NCI-H187 treated with DMSO at 0.1 percent for 48 hours (cell line): ENCODE measurements at places on chromosomes 12 and 14.

- no peak for DNase-seq
Observed at GRCh38 chr12:109768901-109769670, 55.5 kb downstream of the FAM222A start.

DNA sequence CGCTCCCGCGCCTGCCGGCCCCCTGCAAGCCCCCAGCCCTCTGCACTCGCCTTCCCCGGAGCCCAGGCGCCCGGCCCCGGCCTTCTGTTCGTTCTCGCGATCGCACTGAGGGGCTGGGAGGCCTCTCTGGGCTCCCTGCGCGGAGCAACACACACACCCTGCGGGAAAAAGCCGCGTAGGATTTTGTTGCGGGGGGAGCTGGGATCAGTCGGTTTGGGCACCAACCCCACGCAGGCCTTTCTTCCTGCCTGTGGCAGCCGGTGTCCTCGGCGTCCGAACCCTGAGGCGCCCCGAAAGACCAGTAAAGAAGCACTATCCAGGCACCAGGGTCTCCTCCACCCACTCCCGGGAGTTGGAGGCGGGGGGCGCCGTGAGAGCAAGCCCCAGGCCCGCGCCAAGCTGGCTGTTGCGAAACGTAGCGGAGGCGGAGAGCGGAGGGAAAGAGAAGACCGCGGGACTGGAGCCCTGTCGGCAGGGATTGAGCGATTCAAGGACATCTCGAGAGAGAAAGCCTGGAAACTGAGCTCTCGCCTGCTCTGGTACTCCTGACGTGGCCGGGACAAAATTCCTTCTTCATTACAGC is 1.9 kb upstream of the HOXC5 start:
- DNase-seq, result no peak

- DNase-seq, result no peak
Observed at GRCh38 chr14:64998455-64998931, 11.8 kb downstream of the FNTB start.

GRCh38 chr14:103593577-103593976 is 30.8 kb downstream of the COA8 start:
- DNase-seq, result no peak

GRCh38 chr14:59277659-59278058 is 89.2 kb downstream of the DAAM1 start:
- DNase-seq, result no peak

DNA sequence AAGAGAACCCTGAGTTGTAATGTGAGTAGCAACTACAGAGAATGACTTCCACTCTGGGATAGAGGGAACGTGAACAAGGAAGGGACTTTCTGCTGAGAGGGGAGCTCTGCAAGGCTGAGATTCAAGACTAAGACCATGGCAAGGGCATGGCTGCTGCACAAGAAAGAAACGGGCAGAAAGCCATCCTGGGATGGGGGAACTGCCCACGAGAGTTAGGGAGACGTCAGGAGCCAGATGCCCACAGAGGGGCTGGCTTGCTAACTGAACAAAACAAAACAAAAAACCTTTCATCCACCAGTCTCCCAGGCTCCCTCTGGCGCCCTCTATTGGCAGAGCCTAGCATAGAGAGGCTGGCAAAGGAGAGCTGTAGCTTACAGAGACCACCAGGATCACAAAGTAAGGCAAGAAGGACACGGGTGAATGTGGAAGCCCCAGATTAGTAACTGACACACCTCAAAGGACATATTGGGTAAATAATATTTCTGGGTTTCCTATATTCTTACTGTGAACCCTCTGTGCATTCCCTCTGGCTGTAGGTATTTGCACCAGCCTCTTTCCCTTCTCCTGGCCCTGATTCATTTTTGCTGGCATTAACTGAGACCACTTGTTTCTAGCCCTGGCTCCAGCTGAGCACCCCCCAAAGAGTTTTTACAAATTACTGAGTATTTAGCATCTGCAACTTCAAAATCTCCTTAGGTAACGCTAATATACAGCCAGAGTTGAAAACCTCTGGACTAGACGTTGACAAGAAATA is 338.3 kb downstream of the EMP1 start:
- no peak for DNase-seq

DNA sequence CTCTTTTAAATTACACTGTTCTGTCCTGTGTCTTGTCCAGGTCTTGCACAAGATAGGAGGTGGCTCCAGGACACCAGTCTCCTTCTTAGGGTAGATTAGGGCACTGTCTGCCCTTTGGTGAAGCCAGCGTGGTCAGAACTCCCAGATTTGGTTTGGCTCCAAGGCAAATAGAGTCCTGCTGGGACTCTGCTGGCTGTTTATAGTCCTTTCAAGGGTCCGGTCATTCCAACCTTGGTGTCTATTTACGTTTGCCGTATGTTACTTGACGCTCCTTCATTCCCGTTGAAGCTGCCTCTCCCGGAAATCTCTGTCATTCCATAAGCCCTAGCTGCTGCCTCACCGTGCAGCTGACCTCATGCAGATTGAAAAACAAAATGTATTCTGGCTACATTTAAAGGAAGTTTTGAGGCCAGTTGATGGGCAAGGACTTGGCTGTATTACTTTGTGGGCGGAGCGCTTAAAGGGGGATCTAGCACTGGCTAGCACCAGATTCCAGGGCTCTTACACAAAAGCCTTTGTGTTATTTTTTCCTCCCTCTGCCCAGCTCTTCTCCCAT is 180.6 kb downstream of the AKAP6 start:
- DNase-seq, result no peak

DNA sequence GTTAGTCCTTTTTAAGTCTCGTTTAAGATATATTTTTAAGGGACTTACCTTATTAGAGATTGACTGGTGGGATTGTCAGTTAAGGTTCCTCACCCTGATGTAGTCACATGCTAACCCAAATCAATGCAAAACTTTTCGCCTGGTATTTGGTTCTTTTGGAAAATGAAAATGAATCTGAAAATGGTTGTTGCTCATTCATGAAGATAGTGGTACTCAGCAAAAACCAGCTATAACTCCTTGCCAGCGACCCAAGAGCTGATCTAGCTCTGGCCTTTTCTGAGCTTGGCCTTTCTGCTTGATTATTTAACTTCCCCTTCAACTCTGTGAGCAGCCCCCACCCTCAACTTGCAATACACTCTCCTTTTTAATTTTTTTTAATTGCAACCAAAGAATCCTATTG is 85.0 kb upstream of the GTF2A1 start:
- no peak for DNase-seq

- no peak for DNase-seq
Observed at GRCh38 chr12:50542448-50542847, 37.7 kb downstream of the DIP2B start.

GRCh38 chr12:119328111-119328510 is 6.4 kb upstream of the CCDC60 start:
- no peak for DNase-seq

GRCh38 chr14:99562856-99563748 is 40.9 kb downstream of the CCDC85C start:
- no peak for DNase-seq

DNA sequence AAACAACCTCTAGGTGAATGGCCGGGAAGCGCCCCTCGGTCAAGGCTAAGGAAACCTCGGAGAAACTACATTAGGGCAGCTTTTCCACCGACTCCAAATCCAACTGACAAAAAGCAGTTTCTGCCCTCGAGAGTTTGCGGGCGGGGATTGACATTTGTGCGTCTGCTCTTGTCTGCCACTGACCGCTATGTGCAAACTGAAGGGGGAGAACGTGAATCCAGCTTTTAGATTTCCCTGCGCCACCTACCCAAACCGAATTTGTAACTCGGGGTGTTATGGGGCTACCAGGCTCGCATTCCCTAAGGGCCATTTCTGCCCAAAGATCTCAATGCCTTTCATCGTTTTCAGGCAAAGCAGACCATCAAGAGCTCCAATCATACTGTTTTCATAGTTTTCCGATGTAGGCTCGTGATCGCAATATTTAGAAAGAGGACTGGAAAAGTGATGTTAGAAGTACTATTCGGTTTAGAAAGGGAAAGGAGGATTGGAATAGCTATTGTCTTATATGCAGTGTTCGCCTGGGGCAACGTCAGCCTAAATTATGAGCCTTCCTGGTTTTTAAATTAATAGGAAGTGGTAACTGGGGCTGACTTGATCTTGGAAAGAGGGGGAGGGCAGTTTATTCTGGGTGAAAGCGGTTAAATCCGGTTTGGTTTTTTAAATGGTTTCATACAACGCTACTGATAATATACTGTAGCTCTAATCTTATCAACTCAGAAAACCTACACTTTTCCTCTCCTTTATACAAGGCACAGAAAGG is 45.4 kb downstream of the BCAT1 start:
- no peak for DNase-seq

DNA sequence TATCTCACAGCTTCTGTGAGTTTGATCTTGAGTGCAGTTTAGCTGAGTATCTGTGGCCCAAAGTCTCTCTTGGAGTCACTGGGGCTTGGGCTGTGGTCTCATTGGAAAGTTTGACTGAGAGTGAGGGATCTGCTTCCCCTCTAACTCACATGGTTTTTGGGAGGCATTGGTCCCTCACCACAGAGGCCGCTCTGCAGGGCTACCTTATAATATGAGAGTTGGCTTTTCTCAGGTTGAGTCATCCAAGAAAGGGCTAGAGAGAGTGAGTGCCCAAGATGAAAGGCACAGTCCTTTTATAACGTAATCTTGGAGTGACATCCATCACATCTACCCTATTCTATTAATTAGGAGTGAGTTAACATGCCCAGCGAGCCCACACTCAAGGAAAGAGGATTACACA is 175.8 kb downstream of the SLC41A2 start:
- DNase-seq, result no peak
